T-helper 17 cell (primary cell): ENCODE measurements at places on chromosomes 7 and 10.

DNA sequence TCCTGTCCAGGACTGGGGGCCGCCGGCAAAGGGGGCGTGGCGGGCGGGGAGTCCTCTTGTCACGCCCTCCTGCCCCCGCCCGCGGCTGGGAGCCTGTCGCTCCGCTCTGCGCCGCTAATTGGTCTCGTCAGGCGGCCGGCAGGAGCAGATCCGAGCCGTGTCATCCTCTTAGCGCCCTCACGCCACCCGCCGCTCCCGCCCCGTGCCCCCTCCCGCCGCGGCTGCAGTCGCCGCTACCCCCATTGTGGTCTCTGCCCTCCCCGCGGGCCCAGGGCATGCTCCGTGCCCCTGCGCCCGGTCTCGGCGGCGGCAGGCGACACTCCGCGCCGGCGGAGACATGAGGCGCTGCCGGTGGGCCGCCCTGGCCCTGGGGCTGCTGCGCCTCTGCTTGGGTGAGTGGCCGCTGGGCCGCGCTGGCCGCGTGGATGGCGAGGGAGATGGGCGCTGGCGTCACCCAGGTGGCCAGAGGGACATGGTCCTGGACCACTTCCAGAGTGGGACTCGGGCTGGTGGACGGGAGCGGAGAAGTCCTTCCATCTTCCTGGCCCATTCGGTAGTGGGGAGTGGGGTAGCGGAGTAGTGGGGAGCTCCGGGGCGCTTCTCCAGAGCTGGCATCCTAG lies at the start of gene CDHR1:
Gene CDHR1, plus strand, starts transcription at position 114 of the 620 bp plus-strand sequence. Its CDS starts 224 bp downstream, at position 338.
- DNase-seq, result no peak

DNA sequence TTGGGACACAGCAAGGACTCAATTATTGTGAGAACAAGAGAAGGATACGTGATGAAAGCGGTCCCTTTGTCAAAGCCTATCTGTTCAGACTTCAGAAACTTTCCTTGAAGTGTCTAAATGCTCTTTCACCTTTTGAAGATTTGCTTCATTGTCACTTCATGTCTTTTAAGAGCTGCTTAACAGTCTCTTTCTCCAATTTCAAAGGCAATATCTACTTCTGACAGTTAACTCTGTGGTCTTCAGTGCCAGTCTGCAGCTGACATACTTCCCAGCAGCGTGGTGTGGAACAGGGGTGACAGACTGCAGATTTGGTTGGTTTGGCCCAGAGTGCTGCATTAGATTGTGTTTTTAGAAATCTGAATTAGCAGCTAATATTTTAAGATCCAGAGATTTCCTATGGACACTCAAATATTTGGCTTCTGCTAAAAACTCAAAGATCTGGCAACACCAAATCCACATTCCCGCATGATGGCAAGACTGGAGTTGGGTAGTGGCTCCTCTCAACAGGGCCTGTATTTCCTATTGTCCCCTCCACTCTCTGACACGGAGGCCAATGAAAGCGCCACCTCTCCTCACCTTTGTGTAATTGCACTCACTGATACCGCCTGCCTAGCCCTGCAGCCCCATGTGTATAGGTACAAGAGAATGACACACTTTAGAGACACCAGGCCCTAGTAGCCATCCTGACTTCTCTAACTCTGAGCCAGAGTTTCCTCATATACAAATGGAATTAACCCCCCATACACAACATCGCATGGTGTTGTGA lies 11.5 kb downstream of the SCRN1 start:
- no peak for DNase-seq

GRCh38 chr10:17668435-17669184 lies 24.7 kb downstream of the STAM start:
- DNase-seq, result no peak

DNA sequence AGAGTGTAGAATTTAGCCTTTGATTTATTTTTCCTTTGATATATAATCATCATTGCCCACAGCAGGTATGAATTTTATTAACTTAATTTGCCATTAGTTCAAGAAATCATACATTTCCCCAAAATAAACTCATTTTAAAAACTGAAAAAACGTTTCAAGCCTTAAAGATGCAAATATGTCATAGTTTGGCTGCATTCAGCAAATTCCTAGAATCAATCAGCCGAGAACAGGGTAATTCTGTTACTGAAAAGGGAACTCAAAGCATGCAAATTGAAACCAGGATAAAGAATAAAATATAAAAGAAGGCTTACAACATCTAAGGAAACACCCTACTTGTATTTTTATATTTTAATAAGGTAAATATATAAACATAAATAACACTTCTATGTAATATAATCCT lies 233.8 kb upstream of the PRKCQ start:
- DNase-seq, result no peak

DNA sequence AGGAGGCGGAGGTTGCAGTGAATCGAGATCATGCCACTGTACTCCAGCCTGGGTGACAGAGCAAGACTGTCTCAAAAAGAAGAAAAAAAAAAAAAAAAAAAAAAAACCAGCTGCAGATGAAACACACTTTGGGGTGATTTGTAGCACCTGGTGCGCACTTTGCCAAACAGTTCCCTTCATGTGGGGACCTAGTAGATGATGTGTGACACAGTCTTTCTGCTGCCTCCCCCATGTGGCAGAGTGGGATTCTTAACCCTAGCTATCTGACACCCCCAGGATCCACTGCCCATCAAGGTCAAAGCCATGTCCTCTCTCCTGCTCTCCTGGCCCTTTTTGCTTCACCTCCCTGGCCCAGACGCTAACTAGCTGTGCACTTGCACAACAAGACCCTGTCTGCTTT lies 52.1 kb upstream of the PDZD8 start:
- no peak for DNase-seq

DNA sequence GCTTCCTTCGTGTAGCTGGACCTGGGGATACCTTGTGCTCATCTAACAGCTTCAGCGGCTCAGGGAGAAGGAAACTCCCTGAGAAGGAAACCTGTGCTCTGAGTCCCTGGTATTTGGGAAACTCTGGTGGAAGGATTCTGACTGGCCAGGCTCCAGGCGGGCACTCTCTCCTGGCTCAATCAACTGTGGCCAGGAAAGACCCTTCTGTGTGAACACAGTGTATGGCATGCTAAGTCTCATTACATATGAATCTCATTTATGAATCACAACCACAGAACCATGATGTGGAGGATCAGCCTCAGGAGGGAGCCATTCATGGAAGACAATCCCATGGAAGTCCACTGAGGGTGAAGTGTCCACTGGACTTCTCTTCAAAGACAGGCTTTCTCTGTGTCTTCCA lies 20.9 kb downstream of the NPS start:
- no peak for DNase-seq

- DNase-seq, result no peak
Measured at GRCh38 chr7:89687211-89687610, 467.1 kb upstream of the STEAP1 start.

GRCh38 chr10:110947061-110947595 lies 27.7 kb downstream of the SHOC2 start:
- no peak for DNase-seq

DNA sequence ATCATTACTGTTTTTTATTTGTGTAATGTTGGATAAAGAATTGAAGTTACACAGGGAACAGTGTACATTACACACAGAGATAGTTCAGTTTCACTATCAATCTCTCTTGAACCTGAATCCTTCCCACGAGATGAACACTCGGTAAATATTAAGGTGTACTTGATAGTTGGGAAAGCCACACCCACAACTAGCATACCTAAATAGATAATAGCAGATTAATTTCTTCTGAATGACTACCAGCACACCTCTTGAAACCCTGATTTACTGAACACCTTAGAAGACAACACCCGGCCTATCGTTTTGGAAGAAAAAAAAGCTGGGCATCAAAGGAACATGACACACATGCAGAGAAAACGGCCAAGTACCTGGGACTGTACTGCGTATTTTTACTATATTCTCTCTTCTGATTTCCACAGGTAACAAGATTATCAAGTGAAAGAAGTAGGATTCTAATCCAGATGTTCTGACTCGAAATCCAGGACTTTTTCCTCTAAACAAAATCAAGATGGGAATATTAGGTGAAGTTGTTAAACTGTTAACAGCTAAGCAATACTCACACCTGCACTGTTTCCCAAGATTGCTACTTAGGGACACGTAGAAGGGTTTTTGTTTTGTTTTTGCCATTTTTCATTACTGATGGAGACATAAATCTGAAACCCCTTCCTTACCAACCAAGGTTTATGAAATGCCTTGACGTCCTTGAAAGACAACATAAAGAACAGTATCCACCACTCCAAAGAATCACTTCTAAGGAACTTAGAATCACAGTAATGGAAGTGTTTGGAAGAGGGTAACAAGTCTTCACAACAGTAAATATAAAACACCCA lies 1.0 kb downstream of the CCDC186 start:
- DNase-seq, result no peak

GRCh38 chr7:71135663-71136062 lies 3.7 kb downstream of the GALNT17 start:
- no peak for DNase-seq

GRCh38 chr10:20962165-20962564 lies 65.1 kb upstream of the NEBL start:
- no peak for DNase-seq

- DNase-seq, result no peak
Measured at GRCh38 chr10:78342827-78343653, 309.4 kb downstream of the RPS24 start.

GRCh38 chr7:24572393-24572996 lies 757 bp upstream of the PALS2 start:
- DNase-seq, result no peak

DNA sequence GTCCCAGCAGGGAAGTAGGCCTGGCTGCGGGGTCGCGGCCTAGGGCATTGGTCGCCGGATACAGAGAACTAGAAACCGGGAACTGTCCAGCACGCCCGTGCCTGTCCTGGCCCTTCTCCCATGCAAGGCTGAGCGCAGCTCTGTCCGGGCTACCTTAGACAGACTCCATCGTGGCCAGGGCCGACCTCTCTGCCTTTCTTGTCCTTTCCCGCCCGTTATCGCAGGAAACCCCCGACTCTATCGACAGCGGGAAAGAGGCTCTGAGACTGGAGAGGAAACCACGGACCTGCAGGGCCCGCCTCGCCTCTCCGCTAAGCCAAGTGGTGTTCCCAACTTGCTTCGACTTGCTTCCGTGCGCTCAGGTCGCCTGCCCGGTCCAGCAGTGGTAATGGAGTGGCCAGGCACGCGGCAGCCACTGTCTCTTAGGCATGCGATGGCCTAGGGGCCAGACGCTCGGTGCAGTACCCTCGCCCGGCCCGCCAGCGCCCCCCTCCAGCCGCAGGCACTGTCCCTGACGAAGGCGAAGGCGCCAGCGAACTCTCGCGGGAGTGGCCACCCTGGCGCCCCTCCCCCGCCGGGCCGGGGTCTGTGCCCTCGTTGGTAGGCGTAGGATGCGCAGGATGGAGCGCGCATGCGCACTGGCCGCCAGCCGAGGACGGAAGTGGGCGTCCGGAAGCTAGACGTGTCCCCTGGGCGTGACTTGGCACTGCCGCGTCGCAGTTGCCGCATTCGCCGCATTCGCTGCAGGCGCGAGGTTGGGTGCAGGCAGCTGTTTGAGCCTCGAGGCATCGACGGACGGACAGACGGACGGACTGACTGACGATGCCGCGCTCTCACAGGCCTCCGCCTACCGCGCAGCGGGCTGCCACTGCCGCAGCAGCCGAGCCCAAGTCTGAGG lies 54.4 kb downstream of the MCMBP start:
- DNase-seq, result no peak

- no peak for DNase-seq
Measured at GRCh38 chr7:130878785-130879184, 144.8 kb upstream of the KLF14 start.

- no peak for DNase-seq
Measured at GRCh38 chr10:75919913-75920312, 488.5 kb downstream of the LRMDA start.

- DNase-seq, result no peak
Measured at GRCh38 chr7:14902589-14903067, at the start of gene DGKB. Gene DGKB (minus strand): TSS chr7:14902751.

DNA sequence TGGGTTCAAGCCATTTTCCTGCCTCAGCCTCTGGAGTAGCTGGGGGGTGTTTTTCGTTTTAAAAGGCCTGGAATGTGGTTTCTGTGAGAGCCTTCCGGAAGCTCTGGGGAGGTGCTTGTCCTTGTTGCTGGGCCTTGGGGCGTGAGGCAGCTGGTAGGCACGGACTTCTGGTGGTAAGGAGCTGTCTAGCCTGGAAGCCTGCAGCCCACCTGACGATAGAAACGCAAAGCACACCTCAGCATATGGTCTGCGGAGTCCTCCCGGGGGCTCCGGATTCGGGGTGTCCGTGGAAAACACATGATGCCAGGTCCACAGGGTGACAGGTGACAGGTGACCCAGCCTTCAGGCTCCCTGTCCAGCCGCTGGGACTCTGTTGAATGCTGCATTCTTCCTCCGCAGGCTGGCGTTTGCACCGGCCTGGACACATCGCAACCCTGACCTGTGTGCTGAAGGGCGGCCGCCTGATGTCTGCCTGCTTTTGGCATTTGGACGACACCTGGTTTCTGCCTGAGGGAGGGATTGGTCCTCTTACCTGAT lies 37.3 kb downstream of the INPP5A start:
- no peak for DNase-seq

- DNase-seq, result peak; percentile 28
Measured at GRCh38 chr10:122342293-122343134, 32.0 kb upstream of the PLEKHA1 start.

DNA sequence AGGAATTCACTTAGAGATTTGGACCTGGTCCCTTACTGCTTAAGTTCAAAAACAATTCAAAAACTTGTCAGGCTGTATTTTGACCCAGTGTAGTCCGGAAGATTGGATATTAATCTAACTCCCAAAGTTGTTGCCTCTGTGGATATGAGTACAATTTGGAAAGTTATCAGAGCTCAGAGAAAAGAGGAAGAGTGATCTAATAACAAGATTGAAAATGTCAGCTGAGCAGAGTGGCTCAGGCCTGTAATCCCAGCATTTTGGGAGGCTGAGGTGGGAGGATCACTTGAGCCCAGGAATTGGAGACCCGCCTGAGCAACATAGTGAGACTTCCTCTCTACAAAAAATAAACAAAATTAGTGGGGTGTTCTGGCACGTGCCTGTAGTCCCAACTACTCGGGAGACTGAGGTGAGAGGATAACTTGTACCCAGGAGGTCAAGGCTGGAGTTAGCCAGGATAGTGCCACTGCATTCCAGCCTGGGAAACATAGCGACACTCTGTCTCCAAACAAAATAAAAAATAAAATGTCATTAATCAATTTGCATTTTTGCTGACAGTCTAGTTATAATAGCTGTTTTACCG lies 3.2 kb upstream of the ASCC1 start:
- DNase-seq, result no peak

- DNase-seq, result no peak
Measured at GRCh38 chr7:94676431-94676830, 20.5 kb upstream of the SGCE start.
